Mucosa of gallbladder (tissue), 1 donor: ENCODE measurements at places on chromosomes 11 and 22.

DNA sequence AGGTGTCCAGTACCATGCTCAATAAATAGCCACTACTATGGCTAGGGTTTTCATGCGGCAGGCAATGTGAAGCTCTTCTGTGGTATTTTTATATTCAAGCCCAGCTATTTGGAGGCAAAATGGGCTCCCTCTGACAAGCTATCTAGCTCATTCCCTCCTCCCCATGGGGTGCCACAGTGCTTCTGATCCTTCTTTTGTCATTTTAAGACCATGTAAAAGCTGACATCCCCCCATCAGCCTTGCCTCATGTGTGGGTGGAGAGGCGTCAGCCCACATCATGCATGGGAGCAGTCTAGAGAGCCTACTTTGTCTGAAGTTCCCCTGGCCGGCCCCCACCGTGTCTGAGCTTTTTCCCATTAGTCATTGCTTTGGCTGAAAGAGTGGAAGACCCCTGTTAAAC is 59.8 kb downstream of the NAV2 start:
- no peak for DNase-seq

- DNase-seq: no peak
Observed at GRCh38 chr22:39994566-39995392, at the start of gene FAM83F. Gene FAM83F, plus strand, starts transcription at chr22:39994954. Its CDS starts 89 bp downstream, at chr22:39995043.

DNA sequence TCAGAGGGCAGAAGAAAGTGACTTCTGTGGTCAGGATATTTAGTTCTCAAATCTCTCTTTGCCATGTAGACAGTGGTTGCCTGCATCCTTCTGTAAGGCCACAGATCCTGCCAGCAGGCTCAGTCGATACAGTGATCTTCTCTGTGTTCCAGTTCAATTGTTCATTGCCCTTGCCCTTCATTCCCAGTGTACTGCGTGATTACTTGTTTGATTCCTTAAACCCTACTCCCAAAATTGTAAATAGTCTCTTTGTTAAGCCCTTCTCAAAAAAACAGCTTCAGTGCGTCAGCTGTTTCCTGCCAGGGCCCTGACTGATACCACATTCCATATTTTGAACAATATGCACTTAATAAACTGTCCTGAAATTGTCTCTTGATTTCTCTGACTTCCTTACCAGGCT is 9.3 kb upstream of the TYR start:
- DNase-seq: no peak

DNA sequence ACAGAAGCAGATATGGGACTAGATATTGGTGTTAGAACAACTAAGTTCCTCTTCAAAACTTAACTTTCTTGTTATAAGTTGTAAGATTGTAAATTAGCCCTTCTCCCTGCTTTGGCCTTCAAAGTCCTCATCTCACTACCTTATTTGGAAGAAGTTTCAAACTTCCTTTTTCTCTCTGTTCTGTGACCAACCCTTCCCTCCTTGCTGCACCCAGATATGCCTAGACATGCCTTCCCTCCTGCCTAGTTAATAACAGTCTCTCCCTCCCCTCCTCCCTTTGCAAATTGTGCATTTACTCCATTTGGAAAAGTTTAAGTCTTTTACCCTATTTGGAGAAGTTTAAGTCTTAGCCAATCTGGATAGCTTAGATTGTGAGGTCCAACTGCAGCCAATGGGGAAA is 4.9 kb downstream of the OR52K2 start:
- DNase-seq: no peak

DNA sequence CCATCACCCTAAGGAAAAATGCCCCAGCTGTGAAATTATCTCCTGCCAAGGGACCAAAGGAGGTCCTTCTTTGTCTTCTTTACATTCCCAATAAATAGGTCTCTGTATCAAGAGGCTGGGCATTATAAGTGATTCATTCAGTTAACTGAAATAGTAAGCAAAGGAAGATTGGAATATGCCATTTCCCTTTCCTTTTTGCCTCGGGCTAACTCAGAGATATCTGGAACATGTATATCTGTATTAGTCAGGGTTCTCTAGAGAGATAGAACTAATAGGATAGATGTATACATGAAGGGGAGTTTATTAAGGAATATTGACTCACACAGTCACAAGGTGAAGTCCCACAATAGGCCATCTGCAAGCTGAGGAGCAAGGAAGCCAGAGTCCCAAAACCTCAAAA is 15.3 kb upstream of the CWF19L2 start:
- no peak for DNase-seq

DNA sequence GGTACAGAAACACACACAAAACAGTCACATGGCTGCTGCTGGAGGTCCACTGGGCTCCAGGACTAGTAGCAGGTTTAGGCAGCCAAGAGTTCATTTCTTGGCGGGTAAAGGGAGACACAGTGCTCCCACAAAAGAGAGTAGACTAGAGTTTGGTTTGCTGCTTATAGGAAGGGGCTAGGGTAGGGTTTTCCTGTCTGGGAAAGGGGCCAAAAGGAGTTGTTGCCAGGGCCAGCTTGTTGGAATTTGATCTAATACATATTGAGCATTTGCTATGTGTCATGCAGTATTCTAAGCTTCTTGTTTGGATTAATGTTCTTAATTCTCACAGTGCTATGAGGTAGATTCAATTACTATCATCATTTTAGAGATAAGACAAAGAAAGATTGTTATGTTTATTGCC is 195.1 kb upstream of the PLET1 start:
- DNase-seq: no peak

GRCh38 chr11:45234306-45235006 is 51.7 kb downstream of the SYT13 start:
- DNase-seq: no peak

DNA sequence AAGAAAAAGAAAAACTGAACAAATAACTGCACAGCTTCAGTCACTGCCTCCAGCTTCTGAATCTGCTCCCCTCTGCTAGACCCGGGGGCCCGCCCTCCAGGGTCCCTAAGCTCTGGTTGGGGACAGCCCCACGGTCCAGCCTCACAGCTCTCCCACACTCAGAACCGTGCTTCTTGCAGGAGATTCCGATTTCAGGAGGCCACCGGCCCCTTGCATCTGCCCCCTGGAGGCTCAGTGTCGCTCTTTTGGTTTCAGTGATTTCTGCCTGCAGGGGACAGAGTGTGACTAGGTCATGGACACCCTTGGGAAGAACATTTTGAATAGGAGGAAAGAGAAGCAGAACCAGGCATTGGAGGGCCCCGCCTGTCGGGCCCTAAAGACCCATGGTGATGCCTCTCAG is 23.1 kb upstream of the RPS3 start:
- DNase-seq: no peak

- no peak for DNase-seq
Observed at GRCh38 chr11:1209371-1210057, 13.4 kb upstream of the MUC5B start.

DNA sequence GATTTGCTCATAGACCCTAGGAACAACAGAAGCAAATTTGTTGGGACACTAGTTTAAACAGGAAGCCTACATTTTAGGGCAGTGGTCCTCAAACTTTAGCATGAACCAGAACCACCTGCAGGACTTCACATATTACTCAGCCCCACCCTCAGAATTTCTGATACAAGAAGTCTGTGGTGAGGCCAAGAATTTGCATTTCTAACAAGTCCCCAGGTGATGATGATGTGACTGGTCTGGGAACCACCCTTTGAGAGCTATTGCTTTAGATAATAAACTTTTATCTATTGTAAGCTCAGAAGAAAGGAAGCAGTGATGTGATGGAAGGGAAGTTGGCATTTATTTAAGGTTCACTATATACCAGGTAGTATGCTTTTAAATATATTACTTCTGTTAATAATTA is 194.0 kb downstream of the FAM181B start:
- no peak for DNase-seq

- DNase-seq: no peak
Observed at GRCh38 chr11:34846467-34846866, 69.7 kb downstream of the APIP start.

DNA sequence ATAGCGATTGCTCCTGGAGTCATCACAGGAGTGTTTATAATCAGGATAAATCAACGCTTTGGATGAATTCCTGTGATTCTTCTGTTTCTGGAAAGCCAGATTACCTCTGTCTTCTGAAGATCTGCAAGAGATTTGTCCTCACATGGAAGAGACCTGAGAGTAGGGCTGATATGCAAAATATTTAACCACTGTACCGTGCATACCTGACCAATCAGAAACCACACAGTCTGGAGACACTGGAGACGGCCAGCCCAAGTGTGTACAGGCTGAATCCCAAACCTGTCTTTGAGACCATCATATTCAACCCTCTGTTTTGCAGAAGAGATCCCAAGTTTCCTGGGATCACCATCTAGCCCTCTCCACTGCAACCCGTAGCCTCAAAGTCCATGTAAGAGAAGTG is 50.4 kb upstream of the WT1 start:
- no peak for DNase-seq

DNA sequence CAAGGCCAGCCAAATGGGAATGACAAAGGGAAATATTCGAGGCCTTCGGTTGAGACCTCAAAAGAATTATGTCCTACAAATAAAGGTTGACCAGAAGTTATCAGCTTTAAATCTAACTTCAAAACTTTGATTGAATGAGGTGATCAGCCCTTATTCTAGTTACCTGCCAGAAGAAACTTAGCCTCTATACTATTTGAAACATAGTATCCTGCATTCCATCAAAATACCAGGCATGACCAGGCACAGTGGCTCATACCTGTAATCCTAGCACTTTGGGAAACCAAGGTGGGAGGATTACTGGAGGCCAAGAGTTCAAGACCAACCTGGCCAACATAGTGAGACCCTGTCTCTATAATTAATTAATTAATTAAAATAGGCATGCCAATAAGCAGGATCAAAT is 44.3 kb upstream of the ADORA2A start:
- DNase-seq: no peak

- no peak for DNase-seq
Observed at GRCh38 chr11:36598051-36598450, at the start of gene RAG2. Gene RAG2, minus strand, starts transcription at chr11:36598236. Its CDS starts 4,068 bp downstream, at chr11:36594168.

DNA sequence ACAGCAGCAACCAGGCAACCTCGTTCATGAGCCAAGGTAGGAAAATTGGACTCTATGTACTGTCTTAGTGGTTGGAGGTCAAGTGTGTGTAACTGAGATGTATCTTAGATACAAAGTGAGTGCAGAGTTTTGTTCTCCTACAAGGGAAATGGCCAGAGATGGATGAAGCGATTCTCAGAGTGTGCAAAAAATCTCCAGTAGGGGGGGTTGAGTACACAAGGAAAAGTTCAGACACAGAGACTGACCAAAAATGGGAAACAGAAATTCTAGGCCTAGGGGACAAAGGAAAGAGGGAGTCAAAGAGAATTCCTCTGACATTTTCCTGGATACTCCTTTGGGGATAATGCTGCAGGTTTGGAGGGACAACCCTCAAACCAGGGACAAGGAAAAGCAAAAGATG is 38.2 kb upstream of the OR5AK2 start:
- DNase-seq: no peak

DNA sequence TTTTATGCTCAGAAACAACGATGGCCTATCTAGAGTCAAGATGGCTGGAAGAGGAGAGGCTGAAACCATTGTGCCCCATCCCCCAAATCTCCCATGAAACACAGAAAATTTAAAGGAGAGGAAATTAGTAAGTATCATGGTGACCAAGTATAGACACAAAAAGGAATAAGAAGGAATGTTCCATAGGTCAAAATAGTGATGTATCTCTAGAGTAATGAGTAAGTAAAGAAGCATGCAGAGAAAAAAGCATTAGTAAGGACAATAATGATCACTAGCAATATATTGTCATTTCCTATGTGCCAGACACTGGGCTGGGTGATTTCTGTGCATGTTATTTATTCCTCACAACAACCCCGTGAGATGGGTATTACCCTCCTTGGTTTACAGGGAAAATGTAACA is 2.6 kb upstream of the SLC22A24 start:
- DNase-seq: no peak

DNA sequence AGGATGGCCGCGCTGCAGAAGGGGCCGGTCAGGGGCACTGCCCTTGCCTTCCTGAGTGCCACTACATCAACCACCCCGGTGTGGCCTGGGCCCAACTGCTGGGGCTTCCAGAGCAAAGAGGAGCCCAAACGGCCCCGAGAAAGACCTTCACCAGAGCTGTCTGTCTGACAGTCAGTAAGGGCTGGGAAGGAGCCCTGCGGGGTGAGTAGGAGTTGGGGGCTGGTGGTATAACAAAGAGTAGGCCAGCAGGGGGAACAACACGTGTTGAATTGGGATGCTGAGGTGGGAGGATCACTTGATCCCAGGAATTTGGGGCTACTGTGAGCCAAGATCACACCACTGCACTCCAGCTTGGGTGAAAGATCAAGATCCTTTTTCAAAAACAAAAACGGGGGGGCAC is 3.9 kb downstream of the GSTT4 start:
- no peak for DNase-seq

GRCh38 chr11:94732617-94733281 is 35.4 kb upstream of the AMOTL1 start:
- DNase-seq: no peak

- no peak for DNase-seq
Observed at GRCh38 chr22:32329202-32329645, 28.4 kb upstream of the RFPL3 start.

GRCh38 chr11:33742249-33742851 is 6.1 kb upstream of the CD59 start:
- no peak for DNase-seq

GRCh38 chr11:106917973-106918372 is 100.3 kb downstream of the GUCY1A2 start:
- no peak for DNase-seq

GRCh38 chr11:128153697-128154048 is 433.7 kb downstream of the ETS1 start:
- no peak for DNase-seq

DNA sequence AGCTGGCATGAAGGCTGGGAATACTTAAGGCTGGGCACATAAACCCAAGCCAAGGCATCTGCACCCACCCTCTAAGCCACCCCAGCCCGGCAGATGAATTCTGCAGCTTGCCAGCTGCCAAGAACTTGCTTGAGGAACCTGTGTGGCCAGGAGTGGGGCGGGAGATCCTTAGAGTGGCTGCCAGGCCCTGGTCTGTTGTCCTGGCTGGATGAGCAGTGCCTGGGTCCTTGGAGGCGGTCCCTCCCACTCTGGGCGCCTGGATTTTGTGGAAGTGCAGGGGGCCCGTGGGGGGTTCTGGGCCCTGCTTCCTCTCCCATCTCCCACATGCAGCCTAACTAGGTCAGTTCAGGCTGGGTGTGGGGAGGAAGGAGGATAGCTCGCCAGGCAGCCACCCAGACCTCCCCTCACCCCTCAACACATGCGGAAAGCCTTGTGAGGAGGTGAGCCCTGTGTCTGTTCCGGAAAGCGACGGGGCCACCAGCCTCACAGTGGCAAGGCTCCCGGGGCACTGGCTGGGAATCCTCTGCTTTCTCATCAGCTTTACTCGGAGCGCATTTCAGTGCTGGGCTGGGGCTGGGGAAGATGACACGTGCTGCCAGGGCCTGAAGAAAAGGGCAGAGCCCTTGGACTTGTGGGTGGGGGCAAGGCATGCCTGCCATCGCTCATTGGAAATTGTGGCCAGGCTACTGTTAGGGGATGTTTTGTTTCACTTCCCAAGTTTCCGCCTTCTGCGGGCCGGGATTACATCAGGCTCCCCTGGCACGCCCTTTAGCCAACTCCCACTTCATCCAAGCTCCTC is 8.4 kb downstream of the DAGLA start:
- peak; percentile 51 for DNase-seq
